ENCODE measurements at places on chromosomes 16 and 17.
A peak's percentile ranks its signal among the peaks of the same experiment; 100 is the strongest.

- no peak for DNase-seq
Observed at GRCh38 chr17:77352996-77353395, 212.2 kb downstream of the SEC14L1 start.

GRCh38 chr17:67178555-67178954 is 66.4 kb downstream of the HELZ start:
- no peak for DNase-seq

- no peak for DNase-seq
Observed at GRCh38 chr16:27999687-28000086, 63.8 kb downstream of the GSG1L start.

GRCh38 chr17:37079735-37080134 is 131.0 kb downstream of the AATF start:
- no peak for DNase-seq

DNA sequence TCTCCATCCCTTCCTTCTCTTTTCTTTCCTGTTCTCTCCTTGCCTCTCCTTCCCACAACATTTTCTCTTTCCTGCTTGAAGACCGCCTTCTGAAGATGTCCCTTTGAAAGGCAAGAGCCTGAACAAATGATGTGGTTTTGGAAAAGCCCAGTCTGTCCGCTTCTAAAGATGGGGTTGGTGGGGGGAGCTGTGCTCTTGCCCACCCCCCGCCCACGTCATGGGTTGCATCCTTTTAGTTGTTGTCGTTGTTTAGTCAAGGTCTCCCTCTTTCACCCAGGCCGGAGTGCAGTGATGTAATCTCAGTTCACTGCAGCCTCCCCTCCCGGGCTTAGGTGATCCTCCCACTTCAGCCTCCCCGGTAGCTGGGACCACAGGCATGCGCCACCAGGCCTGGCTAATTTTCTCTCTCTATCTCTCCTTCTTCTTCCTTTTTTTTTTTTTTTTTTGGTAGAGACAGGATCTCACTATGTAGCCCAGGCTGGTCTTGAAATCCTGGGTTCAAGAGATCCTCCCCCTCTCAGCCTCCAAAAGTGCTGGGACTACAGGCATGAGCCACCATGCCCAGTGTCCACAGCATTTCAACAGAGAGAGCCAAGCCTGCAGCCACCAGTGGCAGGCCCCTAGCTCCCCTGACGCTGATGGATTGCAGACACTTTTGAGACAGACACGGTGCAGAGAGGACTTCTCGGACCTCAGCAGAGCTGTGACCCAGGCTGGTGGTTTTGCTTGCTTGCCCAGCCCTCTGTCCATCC is 26.0 kb upstream of the CIBAR2 start:
- DNase-seq: no peak

DNA sequence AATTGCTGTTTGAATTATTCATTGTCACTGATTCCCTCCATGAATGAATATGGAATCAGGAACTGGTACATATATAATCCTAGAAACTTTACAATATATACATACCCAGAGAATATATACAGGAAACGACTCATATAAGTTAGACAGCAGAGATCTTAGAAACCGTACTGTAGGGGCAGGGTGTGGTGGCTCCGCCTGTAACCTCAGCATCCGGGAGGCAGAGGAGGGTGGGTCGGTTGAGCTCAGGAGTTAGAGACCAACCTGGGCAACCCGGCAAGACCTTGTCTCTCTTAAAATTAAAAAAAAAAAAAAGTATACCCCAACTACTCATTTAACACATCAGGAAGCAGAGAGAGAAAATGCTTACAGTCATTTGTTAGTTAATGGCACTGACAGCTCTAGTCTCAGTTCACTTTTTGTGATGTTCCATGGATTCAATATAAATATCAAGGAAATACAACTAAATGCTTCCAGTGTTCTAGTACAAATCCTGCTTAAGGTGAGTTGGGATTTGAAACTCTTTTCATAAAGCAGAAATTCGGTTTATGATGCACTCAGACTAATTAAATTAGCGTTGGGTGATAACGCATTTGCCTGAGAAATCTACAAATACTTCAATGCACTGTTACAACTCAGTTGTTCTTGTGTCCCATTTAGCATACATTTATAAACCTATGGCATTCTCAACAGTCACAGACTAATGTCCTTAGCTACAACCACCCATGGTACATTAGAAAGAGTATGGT is 5.6 kb downstream of the GLG1 start:
- peak; percentile 67 for DNase-seq

DNA sequence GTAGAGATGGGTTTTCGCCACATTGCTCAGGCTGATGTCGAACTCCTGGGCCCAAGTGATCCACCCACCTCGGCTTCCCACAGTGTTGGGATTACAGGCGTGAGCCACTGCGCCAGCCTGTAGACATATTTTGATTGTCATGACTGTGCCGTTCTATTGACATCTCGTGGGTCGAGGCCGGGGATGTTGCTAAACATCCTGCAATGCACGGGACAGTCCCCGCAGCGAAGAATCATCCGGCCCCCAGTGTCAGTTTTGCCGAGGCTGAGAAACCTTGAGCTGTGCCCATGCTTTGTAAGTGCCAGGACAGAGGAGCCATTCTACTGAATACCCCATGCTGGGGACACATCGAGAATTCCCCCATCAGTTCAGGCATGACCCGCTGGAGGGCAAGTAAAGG is 69.1 kb upstream of the GSE1 start:
- no peak for DNase-seq

DNA sequence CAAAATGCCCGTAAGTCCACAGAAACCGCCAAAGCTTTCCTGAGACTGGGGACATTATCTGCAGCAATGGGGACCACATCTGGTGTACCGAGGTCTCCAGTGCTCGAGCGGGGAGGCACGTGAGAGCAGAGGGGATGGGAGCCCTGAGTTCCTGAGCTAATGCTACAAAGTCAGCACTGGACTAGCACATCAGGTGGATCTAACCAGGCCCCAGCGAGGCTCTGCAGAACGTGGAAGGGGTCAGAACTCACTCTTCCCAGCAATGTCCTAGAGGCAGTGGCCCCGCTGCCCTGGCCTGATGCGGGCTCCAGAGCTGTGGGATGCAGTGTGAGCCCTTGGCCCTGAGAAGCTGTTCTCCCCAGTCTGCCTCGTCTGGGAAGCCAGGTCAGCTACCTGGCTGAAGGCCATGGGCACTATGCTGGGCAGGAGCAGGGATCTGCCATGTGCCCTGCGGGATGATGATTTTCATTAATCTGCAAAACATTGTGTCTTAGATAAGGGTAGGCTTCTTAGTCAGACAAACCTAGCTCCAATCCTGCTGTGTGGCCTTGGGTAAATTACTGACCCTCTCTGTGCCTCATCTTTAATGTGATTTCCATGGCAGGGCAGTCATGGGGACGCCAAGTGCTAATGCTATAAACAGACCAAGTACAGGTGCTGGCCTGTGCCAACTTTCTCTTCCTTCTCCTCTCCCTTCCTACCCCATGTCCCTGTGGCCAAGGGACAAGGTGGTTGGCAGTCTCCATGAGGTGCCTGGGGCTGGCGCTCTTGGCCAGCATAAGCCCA is 40.1 kb upstream of the SLC38A10 start:
- no peak for DNase-seq

DNA sequence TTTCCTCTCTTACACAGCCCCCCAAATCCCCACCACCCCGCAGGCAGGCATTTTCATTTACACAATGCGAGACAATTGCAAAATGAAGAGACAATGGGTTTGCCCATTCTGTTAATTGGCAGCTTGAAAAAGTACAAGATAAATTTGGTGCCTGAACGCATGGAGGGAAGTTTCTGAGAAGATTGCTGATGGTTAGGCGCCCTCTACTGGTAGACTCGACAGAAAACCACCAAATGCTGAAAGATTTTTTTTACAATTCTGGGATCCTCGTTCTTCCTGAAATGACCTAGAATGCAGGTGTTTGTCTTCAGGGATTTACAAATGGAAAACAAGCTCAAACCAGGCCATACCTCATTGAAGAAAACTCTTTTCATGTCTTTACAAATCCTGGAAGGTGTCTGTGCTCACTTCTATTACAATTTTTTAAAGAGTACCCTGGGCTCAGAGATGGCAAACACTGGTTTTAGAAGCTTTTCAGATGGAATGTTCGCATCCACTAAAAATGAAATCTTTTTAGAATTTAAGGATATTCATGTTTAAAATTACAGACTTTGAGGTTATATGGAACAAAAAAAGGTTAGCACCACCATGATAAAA is 338.5 kb downstream of the PMP22 start:
- peak; percentile 54 for DNase-seq

GRCh38 chr17:2435862-2436261 is 35.0 kb upstream of the MNT start:
- DNase-seq: no peak

DNA sequence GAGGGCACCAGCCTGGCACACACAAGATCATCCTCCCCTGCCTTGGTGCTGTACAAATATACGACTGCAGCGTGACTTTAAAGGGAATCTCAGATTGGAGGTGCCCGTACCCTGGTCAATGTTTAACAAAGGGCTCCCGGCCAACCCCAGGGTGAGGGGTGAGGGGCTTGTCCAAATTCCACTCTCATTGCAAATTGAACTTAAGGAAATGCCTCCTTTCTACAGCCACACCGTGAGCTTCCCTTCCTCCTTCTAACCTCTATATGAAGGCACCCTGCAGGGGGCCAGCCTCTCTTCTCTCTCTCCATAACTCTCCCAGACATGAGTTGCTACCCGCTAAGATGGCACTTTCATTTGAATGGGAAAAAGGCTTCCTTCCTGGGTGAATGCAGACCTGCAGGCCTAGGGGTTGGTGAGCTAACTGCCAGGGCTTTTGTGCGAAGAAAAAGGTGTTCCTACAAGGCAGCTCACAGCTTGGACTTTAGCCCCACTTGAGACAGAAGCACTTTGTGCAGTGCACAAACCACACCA is 76.6 kb downstream of the IRF8 start:
- DNase-seq: no peak

GRCh38 chr17:46056800-46057304 is 57.8 kb downstream of the STH start:
- DNase-seq: peak; percentile 16

GRCh38 chr16:86519007-86519648 is 8.8 kb downstream of the FOXF1 start:
- DNase-seq: no peak

GRCh38 chr17:27402943-27403342 is 53.3 kb upstream of the KSR1 start:
- no peak for DNase-seq

DNA sequence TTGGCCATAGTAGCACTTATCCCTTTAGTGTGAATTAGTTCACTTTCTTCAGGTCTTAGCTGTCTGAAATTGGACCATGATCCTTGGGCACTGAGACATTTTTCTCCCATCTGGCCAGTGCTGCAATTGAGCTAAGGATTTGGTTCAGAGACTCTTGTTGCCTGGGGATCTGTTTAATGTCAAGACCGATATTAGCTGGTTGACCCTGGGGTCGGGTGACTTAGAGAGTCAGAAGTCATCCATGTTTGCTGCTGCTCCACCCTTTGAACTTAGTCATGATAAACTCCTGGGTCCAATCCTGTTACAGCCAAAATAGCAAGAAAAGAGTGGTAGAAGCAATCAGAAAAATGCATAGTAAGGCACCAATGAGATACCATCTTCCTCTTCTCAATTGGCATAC is 45.8 kb upstream of the TOX3 start:
- DNase-seq: no peak

GRCh38 chr16:85417156-85417860 is 195.8 kb upstream of the GSE1 start:
- DNase-seq: no peak

- DNase-seq: no peak
Observed at GRCh38 chr17:34135841-34136240, 119.2 kb upstream of the CCL2 start.

DNA sequence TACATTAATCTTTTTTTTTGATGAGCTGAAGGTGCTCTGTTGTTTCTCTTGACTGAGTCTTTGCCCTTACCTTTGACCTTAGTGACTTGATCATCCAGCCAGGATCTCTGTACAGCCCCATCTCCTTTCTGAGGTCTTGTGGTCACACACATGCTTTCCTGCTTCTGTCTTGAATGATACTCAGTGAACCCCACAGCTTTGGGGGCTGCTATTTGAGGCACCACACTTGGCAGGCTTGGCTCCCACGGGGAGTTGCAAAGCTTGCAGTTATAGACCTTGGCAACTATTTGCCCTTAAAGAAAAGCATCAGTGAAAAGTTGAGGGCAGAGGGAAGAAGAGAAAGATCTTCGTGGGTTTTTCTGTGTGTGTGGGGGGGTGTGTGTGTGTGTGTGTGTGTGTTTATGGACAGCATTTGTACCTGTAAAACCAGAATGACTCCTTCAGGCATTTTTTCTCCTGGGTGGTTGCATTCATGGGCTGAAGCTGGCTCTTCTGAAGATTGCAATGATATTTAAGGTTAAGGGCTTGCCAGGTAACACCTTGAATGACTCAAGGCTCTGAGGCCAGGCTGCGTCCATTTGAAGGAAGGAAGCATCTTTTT is 101.6 kb downstream of the MSI2 start:
- DNase-seq: no peak

- DNase-seq: peak; percentile 68
Observed at GRCh38 chr16:48353565-48354163, 31.5 kb downstream of the SIAH1 start.

Measured in stimulated activated CD4-positive, alpha-beta T cell treated with anti-CD3 and anti-CD28 coated beads, Interleukin-15, amount 100 ng/mL, for 24 hours (primary cell).